Colonic mucosa (tissue), 4 donors: ENCODE measurements at places on chromosomes 5 and 9. TPM values are rescaled to one million over a fixed set of nuclear protein-coding genes. Genes with fewer than 3 reads are reported as not detected.

DNA sequence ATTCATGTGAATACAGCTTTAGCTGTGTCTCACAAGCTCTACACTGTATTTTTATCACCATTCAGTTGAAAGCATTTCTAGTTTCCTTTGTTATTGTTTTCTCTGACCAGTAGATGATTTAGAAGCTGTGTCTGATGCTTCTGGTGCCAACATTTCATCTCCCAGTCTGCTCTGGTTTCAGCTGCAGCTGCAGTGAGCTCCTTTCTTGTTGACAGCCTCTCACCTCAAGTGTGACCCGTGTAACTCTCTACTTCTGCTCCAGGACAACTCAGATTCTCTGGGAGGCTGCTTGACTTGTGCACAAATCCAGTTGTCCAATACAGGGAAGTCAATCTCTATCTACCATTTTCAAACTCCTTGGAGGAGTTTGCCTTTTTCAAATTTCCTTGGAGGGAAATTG lies 504.8 kb downstream of the DIRAS2 start:
- no peaks in the 10 kb centered on the region for H3K27me3 ChIP-seq
- no peak overlapping the region for H3K4me3 ChIP-seq
- H3K4me1 ChIP-seq = no peaks in the 10 kb centered on the region
- DNase-seq = no peak
- no peak overlapping the region for H3K27ac ChIP-seq

GABRA1 gene
- not detected for total RNA-seq

DNA sequence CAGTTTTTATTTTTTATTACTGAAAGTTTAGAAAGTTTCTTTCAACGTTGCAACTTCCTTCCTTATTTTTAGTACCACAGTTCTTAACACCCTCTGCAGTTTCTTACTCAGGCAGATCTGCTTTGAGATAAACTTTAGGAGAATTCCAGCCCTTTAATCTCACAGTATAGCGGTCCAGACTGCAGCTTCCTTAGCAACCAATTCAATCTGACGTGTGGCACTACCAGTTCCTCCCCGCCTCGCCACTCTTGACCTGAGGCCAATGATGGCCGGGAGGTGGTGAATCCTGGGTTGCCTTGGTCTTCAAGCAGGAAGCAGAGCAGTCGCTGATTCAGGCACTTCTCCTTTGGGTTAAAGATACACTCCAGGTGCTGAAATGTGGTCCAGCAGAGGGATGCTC lies 334.3 kb upstream of the TRPC7 start:
- H3K36me3 ChIP-seq = no peaks in the 10 kb centered on the region
- no peaks in the 10 kb centered on the region for H3K4me1 ChIP-seq
- no peak overlapping the region for H3K27ac ChIP-seq
- H3K27me3 ChIP-seq = no peaks in the 10 kb centered on the region
- no peak overlapping the region for H3K4me3 ChIP-seq

DNA sequence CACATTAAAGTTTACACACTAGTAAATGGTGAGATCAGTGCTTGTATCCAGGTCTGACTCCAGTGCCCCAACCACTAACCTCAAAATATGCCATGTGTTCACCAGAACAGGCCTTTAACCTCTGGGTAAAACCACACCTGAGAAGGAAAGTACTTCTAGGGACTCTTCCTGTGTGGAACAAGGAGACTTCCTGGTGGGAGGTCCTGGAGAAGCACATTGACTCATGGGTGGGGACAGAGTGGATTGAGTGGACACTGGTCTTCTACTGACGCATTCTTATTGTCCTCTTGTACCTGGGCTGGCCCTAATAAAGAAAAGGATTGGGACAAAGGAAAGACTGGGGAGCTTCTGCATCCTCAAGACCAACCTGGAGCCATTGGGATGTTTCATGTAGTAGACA lies 43.4 kb downstream of the ANGPTL2 start:
- no peak for DNase-seq
- no peaks in the 10 kb centered on the region for H3K36me3 ChIP-seq
- H3K4me3 ChIP-seq = no peak overlapping the region
- no peaks in the 10 kb centered on the region for H3K4me1 ChIP-seq

LRRTM2 gene
- total RNA-seq = 0.35 TPM

BHMT2 gene
- total RNA-seq = 0.40 TPM

- H3K36me3 ChIP-seq = no peaks in the 10 kb centered on the region
- H3K4me1 ChIP-seq = no peaks in the 10 kb centered on the region
- H3K27me3 ChIP-seq = no peaks in the 10 kb centered on the region
- DNase-seq = no peak
Observed at GRCh38 chr5:141855265-141856036, 22.8 kb downstream of the PCDH1 start.

DNA sequence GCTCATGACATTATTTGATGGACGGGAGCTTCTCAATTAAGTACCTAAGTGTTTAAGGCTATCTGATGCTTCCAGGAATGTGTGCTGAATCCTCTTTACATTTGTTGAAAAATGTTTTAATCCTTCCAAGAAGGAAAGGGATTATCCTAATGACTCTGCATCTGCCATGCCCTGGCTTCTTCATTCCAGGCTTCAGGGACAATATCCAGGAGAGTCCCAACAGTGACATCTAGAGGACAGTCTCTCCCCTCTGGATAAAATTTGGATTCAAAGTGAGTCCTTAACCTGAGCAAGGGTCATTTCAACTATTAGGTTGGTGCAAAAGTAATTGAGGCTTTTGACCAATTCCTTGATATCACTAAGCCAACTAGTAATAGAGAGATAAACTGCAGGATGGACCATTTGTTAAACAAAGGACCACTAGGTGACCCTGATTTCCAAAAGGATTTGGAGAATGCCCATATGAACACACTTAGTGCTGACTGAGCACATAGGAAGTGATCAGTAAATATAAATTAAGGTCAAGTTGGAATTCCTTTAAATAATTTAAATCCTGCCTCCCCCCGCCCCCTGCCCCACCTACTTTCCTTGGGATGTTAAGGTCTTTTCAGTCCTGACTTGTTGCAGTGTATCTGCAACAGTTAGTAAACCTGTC lies 19.1 kb downstream of the TNFSF8 start:
- peaks cover 6% of the 10 kb centered on the region for H3K4me1 ChIP-seq
- no peak overlapping the region for H3K4me3 ChIP-seq
- DNase-seq = peak; percentile 46
- no peaks in the 10 kb centered on the region for H3K36me3 ChIP-seq
- no peak overlapping the region for H3K27ac ChIP-seq
- no peaks in the 10 kb centered on the region for H3K27me3 ChIP-seq

DNA sequence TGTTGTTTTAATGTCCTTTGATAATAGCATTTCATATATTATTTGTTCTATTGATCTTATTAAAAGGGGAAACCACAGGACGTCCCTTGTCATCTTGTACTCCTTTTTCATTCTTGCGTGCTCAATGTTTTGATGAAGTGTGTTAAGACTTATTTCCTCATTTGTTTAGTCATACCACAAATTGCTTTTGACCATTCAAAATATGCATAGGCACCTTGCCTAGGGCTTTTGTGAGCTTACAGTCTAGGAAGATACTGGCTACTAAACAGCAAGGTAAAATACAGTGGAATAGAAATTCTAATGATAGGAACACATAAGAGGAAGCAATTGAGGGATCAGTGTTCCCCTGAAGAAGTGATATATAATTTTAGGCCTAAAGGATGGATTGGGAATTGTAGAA lies 190.3 kb downstream of the WDR70 start:
- no peak for DNase-seq
- H3K4me3 ChIP-seq = no peak overlapping the region
- H3K27ac ChIP-seq = no peak overlapping the region
- H3K27me3 ChIP-seq = no peaks in the 10 kb centered on the region
- H3K36me3 ChIP-seq = no peaks in the 10 kb centered on the region

FOXD1 gene
- 0.17 TPM for total RNA-seq
